ENCODE measurements at places on chromosomes 12 and 14.

DNA sequence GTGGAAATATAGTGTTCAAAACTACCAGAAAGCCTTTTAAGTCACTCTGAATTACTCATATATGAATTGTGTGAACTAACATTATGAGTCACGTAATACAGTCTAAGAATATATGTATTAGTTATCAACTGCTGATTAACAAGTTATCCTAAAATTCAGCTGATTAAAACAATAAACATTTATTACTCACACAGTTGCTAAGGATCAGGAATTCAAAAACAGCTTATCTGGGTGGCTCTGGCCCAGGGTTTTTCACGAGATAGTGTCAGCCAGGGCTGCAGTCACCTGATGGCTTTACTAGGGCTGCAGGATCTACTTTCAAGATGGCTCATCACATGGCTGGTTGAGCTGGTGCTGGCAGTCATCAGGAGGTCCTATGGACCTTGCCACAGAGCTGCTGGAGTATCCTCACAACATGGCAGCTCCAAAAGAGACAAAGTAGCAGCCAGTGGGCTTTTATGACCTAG, 36.5 kb downstream of the CORO1C start:
- no peak for DNase-seq

GRCh38 chr12:59980476-59980875, 384.6 kb downstream of the SLC16A7 start:
- DNase-seq, result no peak

GRCh38 chr12:57261428-57261865, 10.5 kb upstream of the STAC3 start:
- no peak for DNase-seq

GRCh38 chr12:130205495-130205894, 43.2 kb downstream of the FZD10 start:
- DNase-seq, result no peak

DNA sequence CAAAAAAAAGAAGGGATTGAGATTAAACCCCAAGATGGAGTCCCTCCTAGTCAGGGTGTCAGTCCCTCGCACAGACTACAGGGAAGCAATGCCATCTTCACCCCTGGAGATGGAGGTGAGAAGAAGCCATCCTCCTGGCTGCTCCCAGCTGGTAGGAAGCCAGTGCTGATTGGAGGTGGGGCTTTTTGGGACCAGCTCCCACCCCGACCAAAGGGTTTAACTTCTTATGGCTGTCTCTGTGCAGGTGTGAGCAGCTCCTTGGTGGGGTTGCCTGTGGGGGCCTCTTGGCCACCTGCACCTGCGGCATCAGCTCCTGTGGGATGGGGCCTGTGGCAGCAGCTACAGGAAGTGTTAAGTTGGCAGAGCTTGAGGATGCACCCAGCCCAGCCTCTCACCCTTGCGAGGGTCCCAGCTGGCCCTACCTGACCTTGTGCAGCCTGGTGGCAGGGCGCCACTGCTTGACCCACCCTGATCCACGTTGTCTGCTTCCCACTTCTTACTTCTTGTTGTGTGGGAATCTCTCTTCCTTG, 3.8 kb upstream of the KRT86 start:
- DNase-seq, result no peak

GRCh38 chr12:109738878-109739665, 25.4 kb downstream of the FAM222A start:
- DNase-seq, result no peak

GRCh38 chr14:105045710-105046326, 19.4 kb downstream of the GPR132 start:
- DNase-seq, result peak; percentile 97

DNA sequence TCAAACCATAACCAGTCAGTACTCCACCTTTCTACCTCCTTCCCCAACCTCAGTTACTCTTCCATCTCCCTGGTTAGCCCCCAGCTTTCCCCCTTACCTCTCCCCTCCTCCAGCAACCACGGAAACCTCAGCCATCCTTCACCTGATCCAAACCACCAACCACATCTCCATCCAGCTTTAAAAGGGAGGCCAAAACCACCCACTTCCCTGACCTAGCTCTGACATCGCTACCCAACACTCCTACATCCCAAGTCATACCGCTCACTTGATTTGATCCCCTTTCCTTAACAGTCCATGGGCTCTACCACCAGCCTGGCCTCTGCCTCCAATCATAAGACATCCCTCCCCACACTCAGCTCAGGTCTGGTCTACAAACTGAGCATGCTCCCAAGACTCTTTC, 1.5 kb downstream of the RAB35 start:
- DNase-seq, result no peak

DNA sequence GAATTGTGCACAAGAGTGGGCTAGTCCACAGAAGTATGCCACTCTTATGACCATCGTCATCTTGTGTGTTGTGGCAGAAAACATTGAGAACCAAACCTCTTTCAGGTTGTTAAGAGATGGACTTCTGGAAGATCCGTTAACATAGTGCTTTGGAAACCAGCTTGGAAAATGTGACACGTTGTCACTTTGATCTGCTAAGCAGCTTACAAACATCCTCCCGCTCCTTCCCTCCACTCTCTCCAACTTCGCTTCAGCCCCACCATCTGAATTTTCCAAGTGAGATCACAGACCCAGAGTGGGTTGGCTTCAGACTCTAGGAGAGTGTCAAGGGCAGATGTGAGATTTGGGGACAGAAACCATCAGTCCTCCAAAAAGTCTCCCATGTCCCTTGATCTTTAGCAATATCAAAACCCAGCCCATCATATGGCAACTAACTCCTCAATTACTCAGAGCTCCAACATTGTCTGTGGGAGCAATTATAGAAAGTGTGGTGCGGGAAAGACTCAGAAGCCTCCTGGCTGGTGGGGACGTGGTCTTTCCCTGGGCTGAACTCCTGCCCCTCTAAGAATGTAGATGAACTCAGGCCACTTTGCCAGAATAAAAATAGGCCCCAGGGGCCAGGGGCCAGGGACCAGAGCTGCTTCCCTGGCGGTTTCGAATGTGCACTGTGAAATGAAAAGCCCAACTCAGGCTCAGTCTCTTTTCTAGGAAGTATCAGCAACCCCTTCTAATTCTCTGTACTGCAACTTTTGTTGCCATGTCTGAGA, 129.5 kb downstream of the SLC38A6 start:
- DNase-seq, result no peak

DNA sequence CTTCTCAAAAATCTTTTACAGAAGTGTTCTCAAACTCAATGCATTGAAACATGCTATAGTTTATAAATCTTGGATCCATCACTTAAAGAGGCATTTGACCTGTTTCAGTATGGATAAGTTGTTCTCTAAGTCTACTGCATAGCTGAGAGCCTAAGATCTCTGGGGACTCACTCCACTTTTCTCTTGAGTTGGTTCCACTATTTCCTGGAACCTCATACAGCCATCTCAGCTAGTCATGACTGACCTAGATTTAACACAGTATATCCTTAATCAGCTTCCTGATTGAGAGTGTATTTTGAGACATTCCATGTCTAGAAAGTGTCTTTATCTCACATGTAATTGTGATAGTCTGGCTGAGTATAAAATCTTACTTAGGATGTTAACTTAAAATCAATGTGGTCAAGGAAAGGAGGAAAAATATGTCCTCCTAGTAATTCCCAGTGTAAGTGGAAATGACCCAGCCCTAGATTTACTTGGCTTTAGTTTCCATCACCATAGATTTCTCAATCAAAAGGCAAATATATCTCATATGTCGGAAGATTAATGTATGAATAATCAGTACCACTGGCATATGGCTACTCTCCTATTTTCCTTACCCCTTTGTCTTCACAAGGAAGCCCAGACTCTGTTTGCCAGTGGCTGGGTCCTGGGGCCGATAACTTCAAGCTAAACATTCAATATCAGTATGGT, 61.9 kb downstream of the KICS2 start:
- no peak for DNase-seq

DNA sequence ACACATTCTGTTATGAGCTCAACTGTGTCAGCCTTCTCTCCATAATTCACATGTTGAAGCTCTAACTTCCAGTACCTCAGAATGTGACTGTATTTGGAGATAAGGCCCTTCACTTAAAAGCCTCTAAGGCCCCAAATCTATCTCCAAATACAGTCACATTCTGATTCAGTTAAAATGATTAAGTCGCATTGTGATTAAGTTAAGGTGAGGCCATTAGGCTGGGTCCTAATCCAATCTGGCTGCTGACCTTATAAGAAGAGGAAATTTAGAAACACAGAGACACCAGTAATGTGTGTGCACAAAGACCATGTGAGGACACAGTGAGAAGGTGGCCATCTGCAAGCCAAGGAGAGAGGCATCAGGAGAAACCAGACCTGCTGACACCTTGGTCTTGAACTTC, 141.6 kb downstream of the GXYLT1 start:
- no peak for DNase-seq

DNA sequence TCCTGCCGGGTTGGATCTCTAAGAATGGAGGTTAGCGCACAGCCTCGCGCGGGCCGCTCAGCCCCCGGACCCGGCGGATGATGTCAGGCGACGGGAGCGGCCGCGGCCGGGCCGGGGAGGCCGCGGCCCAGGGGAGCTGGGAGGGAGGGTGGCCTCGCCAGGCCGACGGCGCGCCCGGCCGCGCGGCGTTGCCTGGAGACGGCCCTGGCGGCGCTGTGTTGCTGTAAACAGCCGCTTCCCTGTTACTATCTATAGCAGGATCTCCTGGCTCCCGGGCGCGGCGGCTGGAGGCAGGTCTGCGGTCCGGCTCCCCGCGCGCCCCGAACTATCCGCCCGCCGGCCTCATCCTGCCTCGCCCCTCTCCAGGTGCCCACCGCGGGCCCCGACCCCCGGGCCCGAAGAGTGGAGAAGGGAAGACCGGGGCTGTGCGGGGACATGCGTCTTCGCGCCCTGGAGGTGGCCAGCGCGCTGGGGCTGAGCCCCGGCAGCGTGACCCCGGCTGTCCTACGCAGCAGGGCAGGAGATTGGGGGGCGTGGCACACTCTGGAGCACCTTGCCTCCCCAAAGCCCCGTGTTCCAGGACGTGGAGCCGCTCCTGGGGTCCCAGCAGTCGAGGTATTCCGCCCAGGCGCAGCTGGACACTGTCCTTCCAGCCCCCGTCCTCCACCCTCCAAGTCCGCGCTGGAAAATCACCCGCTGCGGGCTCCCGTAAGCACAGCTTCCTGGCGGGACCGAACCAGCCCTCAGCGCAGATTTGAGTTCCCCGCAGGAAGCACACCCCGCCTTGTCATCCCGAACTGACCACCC, 1.4 kb upstream of the FOS start:
- peak; percentile 80 for DNase-seq

- DNase-seq, result no peak
These were observed 539.0 kb downstream of the VRK1 start for GRCh38 chr14:97336179-97336578.

GRCh38 chr12:110079477-110080400, 31.4 kb upstream of the C12orf76 start:
- DNase-seq, result no peak

- no peak for DNase-seq
These were observed 24.8 kb downstream of the GPR68 start for GRCh38 chr14:91219517-91220389.

DNA sequence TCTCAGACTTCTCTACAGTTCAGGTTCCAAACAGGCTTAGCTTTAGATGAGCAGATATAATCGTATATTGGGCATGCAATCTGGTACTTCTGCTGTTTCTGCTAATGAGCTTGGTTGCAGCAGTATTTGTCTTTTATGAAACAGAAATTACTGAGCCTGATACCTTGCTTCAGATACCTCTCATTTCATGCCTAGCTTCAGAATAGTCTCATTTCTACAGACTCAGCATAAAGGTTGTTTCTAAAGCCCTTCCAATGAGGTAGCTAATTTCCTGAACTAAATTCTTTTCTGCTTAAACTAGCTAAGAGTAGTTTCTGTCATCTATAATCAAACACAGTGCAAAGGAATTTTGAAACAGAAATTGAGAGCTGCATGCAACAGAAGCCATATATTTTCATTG, 275.0 kb upstream of the KITLG start:
- DNase-seq, result no peak

GRCh38 chr14:70317969-70318634, 41.4 kb downstream of the COX16 start:
- peak; percentile 53 for DNase-seq

DNA sequence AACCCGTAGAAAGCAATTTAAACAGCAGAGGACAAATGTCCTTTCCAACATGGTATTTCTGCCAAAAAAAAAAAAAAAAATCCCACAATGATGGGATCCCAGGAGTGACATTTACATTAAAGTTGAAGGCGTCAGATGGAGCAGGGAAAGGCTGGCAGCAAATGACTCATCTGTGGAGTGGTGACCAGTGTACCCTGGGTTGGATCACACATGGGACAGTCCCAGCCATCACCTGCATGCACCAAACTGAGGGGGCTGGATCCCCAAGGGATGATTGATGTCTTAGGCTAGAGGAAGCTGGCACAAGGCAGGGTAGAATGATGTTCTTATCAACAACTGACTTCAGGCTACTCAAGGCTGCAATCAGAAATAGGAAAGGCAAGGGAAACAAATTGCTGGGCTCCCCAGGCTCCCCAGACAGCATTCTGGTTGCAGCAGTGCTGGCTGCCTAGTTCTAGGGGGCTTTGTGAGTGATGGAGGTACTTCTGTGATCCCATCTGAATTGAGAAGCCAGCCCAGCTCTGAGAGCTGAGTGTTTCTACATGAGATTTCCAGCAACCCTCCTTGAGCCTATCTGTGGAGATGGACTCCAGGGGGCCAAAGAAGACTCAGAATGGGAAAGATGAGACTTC, 117.9 kb downstream of the DPF3 start:
- no peak for DNase-seq

DNA sequence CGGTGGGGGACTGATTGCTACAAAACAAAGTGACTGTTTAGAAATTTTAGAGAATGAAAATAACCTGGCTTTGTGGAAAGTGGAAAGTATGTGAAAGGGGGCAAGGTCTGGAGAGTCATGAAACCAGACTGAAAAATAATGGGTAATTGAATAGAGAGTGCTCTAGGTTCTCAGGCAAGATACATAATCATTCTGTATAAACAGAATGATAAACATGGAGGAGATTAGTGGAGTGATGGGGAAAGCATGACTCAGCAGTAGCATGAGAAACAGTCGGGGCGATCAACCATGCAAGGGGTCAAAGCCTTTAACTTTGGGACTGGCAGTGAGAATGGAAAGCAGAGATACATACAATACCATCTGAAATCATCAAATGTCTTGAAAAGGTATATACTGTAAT, 332.5 kb downstream of the CCER1 start:
- no peak for DNase-seq

DNA sequence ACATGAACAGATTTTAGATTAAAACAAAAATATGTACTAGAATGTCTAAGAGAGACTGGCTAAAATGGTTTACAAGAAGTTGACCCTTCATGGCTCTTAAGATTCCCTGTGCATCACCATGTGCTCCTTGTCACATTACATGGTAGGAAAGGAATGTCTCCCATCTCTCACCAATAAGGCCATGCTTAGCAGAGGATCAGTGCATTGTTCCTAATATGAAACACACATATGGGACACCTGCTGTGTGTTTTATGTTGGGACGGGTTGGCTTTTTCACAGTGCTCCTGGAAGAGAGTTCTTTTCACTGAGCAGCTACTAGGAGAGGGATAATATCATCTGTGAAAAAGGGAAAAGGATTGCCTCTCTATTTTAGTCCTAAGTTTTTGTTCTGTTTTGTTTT, 9.6 kb downstream of the PFKM start:
- DNase-seq, result no peak

DNA sequence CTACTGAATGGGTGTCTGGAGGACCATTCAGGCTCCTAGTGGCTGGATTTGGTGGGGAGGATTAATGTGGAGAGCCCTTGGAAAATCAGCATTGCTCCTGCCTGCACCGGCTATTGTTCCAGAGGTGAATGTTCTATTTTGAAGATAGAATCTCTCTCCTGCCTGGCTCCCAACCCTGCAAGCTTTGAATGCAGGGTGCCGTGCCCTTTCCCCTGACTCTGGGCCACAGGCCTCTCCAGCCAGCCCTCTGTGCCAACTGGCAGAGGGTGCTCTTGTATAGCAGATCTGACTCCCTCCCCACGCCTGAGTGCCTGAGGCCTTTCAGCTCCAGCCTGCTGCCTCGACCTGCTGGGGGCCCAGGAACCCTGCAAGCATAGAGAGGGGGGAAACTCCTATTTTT, 106.8 kb downstream of the TMEM260 start:
- DNase-seq, result no peak

Measured in HuH-7 (cell line).